ENCODE measurements at places on chromosomes 7 and 10.

DNA sequence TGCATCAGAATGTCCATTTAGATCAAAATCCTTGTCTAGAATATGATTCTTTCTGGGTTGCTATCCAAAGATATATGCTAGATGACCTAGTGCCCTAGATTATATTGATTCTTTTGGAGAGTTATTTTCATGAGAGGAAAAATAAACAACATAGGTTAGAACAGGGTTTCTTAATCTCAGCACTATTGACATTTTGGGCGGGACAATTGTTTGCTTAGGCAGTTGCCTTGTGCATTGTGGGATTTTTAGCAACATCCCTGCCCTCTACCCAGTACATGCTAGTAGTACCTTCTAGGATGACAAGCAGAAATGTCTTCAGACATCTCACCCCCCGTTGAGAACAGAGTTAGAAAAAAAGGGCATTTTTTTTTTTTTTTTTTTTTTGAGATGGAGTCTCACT lies 25.1 kb upstream of the LAMB1 start:
- no peak for DNase-seq

GRCh38 chr10:28012990-28013515 lies 14.2 kb upstream of the ODAD2 start:
- no peak for DNase-seq

- no peak for DNase-seq
Measured at GRCh38 chr7:69959789-69960499, 361.7 kb downstream of the AUTS2 start.

GRCh38 chr10:30018496-30018895 lies 40.9 kb downstream of the JCAD start:
- DNase-seq = no peak

- DNase-seq = peak; percentile 46
Measured at GRCh38 chr7:55309040-55309991, 55.8 kb upstream of the LANCL2 start.

DNA sequence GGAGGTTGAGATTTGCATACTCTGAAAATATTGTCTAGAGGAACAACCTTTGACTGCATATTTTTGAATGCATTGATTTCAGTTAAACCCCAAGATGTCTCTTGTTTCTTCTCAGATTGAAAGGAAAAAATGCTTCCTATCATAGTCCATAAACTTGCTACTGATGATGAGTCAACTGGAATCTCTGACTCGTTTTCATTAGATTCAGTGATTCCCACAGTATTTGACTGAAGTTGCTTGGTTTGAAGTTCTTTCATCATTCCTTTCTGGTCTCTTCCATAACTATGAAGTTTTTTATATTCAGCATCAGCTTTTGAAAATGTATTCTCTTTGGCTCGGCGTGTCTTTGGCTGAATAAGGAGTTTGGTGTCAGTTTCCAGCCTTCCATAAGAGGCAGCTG lies 10.7 kb downstream of the PEX1 start:
- no peak for DNase-seq

GRCh38 chr7:142383841-142384492 lies 126.1 kb upstream of the PRSS58 start:
- peak; percentile 39 for DNase-seq

DNA sequence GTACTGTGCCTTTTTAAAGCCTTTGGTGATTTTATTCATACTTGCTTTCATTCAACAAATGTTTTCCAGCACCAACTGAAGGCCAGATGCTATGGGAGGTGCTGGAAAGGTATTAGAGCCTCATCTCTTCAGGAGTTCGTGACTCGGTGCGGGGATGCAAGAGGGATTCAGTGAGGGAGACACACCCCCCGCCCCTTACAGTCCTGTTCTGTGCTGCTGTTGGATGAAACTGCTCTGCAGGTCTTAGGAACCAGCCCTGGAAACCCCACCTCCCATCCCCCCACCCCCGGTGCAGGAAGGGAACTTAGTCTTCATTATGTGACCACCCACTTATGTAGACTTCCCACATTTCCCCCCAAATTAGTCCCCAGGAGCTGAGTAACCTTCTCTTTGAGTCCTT lies 110.4 kb downstream of the INSYN2A start:
- DNase-seq = no peak

GRCh38 chr10:95833042-95833610 lies 74.6 kb upstream of the CC2D2B start:
- DNase-seq = no peak

GRCh38 chr7:78379148-78379547 lies 580.6 kb downstream of the PHTF2 start:
- DNase-seq = no peak

GRCh38 chr7:122511268-122511667 lies 187.6 kb downstream of the RNF133 start:
- no peak for DNase-seq

DNA sequence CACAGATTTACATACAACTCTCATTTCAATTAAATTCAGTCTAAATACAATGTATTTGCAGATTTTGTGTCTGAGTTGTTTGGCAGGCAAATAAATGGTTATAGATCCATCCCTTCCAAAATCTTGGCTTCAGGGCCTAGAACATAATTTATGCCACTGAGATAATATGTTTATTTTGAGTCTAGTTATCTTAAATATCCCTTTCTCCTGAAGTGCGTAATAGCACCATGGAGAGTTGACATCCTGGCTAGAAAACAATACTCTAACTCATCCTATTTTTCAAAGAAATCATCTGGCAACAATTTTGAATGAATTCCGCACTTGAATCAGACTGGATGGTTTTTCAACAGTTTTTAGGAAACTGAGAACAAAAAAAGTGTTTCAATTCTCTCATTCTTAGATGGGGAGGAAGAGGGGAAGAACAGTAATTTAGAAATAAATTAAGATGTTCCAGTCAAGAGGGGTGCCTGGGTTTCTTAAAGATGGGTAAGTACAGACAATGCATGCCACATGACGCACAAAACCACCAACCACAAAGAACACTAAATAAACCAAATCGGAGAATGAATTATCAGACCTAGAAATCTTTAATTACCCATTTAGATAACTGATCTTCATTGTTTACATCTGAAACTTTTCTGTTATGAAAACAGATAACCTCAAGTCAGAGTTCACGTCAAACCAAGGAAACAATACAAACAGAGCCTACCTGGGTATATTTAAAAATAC lies 228.7 kb upstream of the PTN start:
- DNase-seq = no peak
